Activated naive CD8-positive, alpha-beta T cell treated with anti-CD3 and anti-CD28 coated beads, Interleukin-2, amount 10 ng/mL, durations not matched to agents 7 days and 5 days (primary cell): ENCODE measurements at places on chromosomes 13 and 19.

- DNase-seq = peak; percentile 69
Observed at GRCh38 chr19:11446652-11447301, 11.3 kb downstream of the PRKCSH start.

DNA sequence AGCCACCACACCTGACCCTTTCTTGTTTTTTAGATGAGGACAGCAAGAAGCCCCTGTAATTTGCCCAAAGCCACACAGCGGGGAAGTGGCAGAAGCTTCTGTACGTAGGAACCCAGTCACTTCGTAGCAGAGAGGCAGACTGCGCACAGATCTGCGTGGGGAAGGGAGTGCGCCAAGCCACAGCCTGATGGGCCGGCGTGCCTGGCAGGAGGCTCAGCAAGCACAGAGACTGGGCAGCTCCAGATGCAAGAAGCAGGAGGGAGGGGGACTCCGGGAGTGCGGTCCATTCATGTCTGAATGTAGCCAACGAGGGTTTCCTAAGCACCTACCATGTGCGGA, 347 bp upstream of the TJP3 start:
- DNase-seq = no peak

DNA sequence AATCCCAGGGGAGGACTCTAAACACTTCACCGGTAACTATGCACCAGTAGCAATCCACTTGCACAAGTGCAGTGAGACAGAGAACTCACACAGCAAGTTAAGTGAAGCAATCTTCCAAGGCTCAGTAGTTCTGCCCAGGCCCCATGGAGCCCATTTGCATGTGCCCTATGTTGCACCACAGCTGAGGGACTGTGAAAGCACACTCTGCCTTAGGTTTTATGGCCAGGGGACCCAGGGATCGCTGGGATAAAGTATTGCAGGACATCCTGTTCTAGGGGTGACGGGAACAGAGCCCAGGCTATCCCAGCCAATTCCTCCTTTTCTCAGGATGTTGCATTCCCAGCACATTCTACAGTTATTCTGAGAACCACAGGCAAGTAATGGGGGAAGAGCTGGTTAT, 6.0 kb upstream of the AMER2 start:
- DNase-seq = no peak

DNA sequence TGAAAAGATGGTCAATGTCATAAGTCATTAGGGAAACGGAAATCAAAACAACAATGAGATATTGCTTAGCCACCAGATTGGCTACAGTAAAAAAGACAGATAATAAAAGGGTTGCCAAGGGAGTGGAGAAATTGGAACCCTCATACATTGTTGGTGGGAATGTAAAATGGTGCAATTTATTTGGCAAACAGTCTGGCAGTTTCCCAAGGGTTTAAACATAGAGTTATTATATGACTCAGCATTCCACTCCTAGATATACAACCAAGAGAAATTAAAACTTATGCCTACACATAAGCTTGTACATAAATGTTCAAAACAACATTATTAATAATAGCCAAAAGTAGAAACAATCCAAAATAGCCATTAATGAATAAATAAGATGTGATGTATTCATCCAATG, 9.9 kb upstream of the ZNF227 start:
- no peak for DNase-seq

DNA sequence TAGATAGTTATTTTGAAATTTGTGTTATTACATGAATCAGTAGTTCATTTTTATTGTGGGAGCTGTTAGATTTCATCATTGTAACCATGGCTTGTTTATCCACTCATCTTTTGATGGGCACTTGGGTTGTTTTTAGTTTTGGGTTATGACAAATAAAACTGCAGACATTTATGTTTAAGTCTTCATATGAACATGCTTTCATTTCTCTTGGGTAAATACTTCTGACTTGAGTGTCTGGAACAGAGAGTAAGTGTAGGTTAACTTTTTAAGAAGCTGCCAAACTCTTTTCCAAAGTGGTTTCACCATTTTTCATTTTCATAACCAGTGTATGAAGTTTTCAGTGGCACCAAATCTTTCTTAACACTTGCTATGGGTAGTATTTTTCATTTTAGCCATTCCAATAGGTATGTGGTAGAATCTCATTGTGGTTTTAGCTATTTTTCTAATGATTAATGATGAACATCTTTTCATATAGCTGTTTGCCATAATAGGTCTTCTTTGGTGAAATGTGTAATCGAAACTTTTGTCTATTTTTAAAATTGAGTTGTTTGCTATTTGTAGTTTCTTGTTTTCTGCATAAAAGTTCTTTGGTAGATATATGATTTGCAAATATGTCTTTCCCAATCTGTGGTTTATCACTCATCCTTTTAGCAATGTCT, 17.9 kb downstream of the SLAIN1 start:
- DNase-seq = no peak

DNA sequence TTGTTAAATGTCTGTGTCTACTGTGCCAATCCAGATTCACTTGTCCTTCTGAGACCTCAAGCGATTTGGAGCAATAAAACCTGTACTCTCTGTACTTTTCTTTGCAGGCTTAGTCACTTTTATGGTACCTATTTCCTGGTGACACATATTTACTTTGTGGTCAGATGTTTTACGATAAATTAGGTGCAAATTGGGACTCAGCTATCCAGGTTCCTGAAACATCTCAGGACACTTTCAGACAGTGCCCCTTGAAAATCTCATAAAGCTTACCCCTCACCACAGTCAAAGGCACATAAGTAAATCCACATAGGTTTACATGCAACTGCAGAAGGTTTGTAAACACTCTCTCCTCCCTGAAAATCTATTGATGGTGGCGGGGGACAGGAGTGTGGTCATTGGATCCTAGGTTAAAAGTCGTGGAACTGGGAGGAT, 438.8 kb downstream of the EFNB2 start:
- no peak for DNase-seq

DNA sequence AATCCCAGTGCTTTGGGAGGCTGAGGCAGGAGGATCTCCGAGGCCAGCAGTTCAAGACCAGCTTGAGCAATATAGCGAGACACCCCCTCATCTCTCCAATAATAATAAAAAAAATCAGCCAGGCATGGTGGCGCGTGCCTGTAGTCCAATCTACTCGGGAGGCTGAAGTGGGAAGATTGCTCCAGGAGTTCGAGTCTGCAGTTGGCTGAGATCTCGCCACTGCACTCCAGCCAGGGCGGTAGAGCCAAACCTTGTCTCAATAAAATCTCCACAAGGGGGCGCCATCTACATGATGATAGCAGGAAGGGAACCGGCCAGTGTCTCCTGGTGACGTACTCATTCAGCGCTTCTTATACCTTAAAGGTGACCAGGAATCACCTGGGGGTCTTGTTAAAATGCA, 13.6 kb upstream of the C5AR1 start:
- peak; percentile 61 for DNase-seq

DNA sequence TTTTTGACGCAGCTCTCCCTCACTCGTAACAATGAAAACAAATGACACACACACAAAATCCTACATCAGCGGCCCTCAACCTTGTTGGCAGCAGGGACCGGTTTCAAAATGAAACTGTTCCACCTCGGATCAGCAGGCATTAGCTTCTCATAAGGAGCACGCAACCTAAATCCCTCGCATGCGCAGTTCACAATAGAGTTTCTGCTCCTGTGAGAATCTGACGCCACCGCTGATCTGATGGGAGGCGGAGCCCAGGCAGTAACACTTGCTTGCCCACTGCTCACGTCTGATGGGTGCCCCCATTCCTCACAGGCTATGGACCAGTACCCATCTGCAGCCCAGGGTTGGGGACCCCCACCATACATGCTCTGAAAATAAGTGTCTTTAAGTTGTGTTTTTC, 43.4 kb downstream of the DHRS12 start:
- no peak for DNase-seq

- no peak for DNase-seq
Observed at GRCh38 chr19:32404213-32404932, 1.2 kb upstream of the DPY19L3 start.

DNA sequence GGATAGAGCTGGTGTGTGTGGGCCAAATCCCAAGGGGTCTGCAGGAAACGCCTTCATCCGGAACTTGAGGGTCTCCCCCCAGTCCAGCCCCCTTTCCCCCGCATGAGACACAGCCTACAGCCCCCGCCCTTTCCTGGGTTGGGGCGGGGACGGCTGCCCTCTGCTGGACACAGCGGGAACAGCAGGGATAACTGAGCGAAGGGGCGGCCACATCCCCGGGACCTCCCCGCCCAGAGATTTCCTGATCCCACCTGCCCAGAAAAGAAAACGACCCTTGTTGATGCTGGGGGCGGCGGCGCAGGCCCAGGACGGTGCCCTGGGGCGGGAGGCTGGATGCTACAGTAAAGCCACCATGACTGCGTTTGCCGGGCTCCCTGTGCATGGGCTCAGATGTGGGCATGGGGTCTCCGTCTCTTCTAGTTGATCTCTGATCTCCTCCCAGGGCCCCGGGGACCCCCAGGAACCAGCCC, 14.2 kb downstream of the ONECUT3 start:
- DNase-seq = peak; percentile 78

DNA sequence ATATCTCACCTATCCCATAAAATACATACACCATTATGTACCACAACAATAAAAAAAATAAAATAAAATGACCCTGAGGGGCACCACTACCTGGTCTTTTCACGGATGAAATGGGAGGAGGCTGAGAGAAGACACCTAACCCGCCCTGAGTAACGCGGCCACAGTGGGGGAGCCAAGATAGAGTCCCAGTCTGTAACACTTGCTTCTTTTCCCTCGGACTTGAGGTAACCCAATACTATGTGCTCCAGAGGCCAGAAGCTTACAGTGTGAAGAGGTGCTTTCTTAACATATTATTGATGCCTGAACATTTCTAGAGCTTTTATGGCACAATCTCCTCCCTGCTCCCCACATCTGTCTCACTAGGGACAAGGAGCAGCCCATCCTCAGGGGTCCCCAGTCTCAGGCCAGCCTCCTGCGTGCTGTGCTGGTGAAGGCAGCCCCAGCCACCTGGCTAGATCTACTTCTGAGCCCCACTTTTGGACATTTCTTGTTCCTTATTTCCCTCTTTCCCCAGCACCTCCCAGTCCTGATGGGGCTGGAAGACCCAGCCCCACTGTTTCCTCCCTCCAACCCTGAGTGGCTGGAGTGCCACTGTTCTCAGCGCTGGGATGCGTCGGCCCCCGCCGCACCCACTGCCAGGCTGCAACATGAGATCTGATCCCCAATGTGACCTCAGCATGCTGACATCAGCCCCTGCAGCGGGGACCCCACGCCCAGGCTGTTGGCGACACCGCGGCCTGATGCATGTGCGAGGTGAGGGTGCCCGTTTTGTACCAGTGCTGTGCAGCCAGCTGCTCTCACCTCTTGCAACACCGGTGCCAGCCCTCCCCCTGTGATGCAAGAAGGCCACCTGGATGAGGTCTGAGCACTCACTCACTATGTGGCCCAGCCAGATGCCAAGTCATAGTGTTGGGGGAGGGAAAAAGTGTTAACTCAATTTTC, 143.3 kb downstream of the DCLK1 start:
- no peak for DNase-seq

- no peak for DNase-seq
Observed at GRCh38 chr13:114154476-114154875, 22.1 kb upstream of the RASA3 start.

DNA sequence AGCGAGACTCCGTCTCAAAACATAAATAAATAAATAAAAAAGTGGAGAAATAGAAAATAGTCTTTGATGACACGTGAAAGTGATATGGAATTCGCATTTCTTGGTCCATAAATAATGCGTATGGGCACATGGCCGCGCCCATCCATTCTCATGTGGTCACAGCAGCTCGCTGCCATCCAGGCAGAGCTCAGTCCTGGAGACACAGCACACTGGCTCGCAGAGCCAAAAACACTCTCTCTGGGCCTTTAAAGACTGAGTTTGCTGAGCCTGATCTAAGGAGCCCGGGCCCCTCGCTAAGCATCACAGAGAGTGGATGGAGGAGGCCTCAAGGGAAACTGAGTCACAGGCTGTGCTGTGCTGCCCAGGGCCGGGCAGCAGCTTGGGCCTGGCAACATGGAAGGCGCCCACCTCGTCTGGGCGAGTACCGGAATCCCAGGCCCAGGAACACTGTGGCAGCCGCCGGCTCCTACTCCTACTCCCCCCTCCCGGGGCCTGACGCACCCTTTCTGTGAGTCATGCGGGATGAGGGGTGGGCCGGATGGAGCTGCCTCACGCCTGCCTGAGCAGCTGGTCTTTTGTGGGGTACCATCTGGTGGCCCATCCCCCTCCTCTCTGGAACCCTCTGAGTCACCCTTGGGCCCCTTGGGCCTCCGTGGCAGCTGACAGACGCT, 28.9 kb upstream of the CACTIN start:
- no peak for DNase-seq

DNA sequence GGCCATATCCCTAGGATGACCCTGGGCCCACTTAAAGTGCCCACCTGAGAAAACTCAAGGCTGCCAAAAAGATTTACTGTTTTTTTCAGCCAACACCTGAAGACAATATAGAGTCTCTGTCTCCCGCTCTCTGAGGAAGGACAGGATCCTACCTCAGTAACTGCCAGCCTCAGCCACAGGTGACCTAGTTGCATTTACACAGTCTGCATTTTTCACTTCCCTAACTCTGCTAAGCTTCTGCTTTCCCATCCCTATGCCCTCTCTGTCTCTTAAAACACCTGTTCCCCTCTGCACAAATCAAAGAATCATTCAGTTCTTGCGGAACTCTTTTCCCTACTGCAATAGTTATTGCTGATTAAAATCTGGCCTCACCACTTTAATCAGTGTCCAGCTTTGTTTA, 609.5 kb downstream of the UQCRFS1 start:
- no peak for DNase-seq

DNA sequence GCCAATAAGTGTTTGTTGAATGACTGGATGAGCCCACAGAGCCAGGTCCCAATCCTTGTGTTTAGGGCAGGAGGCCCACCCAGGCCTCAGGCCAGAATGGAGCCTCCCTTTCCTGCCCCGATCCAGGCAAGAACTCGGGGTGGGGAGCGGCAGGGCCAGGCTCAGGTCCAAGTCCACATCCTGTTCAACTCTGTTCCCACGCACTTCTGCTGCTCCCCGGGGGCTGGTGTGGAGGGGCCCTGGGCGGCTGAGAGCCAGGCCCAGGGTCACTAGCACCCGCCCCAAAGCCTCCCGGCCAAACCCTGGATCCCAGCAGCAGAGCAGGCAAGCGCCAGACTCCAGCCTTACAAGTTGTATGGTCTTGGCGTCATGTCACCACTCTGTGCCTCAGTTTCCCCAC, 8.0 kb downstream of the ANGPTL8 start:
- DNase-seq = no peak
